Activated CD8-positive, alpha-beta T cell treated with anti-CD3 and anti-CD28 coated beads, Interleukin-2, amount 10 ng/mL, durations not matched to agents 7 days and 5 days (primary cell): ENCODE measurements at places on chromosomes 6 and 20. TPM values are rescaled to one million over a fixed set of nuclear protein-coding genes. Genes with fewer than 3 reads are reported as not detected.

Gene ULBP1
- 0.65 TPM for total RNA-seq

GRCh38 chr20:24163506-24163905, 174.9 kb upstream of the GGTLC1 start:
- DNase-seq, result no peak

- no peak for DNase-seq
These were observed 94.5 kb upstream of the VSTM2L start for GRCh38 chr20:37808233-37809070.

GRCh38 chr6:32664827-32665362, 1.6 kb downstream of the HLA-DQB1 start:
- peak; percentile 50 for DNase-seq

DNA sequence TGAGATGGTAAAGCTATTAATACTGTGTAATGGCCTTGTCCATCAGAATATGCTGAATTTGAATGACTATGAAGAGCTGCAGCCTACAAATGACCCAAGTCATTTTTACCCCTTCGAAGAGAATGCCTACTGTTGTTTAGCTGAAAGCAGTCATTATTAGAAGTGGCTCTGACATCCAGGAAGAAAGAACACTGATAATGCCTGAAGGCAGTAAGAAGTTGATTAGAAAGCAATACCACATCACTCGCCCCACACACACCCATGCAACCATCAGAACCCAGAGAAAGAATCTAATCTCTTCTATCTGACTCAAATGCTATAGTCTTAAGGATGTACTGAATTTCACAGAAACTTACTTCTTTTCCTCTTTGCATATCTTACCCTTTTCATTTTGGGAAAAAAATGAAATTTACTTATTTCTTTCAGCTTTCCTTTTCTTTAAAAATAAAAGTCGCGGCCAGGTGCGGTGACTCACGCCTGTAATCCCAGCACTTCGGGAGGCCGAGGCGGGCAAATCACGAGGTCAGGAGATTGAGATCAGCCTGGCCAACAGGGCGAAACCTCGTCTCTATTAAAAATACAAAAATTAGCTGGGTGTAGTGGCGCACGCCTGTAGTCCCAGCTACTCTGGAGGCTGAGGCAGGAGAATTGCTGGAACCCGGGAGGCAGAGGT, 61.0 kb downstream of the ARHGAP18 start:
- no peak for DNase-seq
